Transverse colon (tissue), 4 donors: ENCODE measurements at places on chromosomes 3 and 15. TPM values are rescaled to one million over a fixed set of nuclear protein-coding genes. Genes with fewer than 3 reads are reported as not detected.

DNA sequence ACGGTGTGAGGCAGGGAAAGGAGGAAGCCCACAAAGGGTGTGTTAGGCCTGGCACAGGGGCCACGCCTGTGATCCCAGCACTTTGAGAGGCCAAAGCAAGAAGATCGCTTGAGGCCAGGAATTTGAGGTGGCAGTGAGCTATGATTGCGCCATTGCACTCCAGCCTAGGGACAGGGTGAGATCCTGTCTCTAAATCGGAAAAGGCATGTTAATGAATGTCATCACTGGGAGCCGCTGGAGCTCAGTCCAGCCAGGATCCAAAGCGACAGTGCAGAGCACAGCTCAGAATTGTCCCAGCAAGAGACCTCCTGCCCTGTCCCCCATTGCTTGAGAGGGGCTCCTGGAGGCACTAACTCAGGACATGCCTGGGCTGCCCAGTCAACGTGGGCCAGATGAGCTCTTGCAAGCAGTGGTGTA is 15.0 kb upstream of the FBLN2 start:
- no peaks in the 10 kb centered on the region for H3K4me1 ChIP-seq
- no peak overlapping the region for H3K4me3 ChIP-seq
- no peak for DNase-seq
- no peaks in the 10 kb centered on the region for H3K36me3 ChIP-seq

Gene PIGZ
- total RNA-seq, result 541 TPM

- no peaks in the 10 kb centered on the region for H3K36me3 ChIP-seq
- peaks cover 11% of the 10 kb centered on the region for H3K4me1 ChIP-seq
- no peaks in the 10 kb centered on the region for H3K27me3 ChIP-seq
- no peak overlapping the region for H3K4me3 ChIP-seq
- peak overlapping the region; percentile 84 for H3K27ac ChIP-seq
Observed at GRCh38 chr3:197590313-197590962, 34.7 kb upstream of the BDH1 start.

DNA sequence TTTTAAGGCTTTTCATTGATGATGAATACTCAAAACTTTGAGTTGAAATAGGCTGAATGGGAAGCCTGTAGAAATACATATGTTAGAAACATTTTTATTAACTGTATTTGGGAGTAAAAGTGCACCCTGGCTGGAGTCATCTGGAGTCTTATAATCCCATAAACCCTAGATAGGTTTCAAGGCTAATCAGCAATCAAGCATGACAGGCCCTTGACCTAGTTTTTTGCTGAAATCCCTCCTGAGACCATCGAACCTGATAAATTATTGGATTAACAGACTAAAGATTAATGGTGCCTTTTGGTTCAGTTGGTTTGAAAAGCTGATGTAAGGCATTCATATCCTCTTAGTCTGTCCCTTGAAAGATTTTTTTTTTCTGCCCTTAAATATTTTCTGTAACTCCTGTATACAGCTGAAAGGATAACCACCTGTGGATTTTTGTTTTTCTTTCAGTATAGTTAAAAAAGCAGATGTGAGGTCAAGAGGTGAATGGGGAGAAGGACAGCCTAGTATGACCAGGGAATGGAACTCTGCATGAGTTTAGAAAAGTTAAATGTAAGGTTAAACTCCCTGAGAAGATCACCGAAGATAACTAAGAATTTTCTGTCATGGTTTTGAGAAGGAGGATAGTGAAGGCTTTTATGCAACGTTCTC is 69.4 kb upstream of the STXBP5L start:
- DNase-seq, result no peak
- H3K27ac ChIP-seq, result no peak overlapping the region
- H3K27me3 ChIP-seq, result no peaks in the 10 kb centered on the region
- H3K4me3 ChIP-seq, result no peak overlapping the region

Gene GPR160
- total RNA-seq, result 195 TPM

- H3K4me1 ChIP-seq, result no peaks in the 10 kb centered on the region
- no peak overlapping the region for H3K4me3 ChIP-seq
- no peaks in the 10 kb centered on the region for H3K36me3 ChIP-seq
- no peak for DNase-seq
- no peaks in the 10 kb centered on the region for H3K27me3 ChIP-seq
Observed at GRCh38 chr3:155560135-155560534, 184.7 kb downstream of the PLCH1 start.

DNA sequence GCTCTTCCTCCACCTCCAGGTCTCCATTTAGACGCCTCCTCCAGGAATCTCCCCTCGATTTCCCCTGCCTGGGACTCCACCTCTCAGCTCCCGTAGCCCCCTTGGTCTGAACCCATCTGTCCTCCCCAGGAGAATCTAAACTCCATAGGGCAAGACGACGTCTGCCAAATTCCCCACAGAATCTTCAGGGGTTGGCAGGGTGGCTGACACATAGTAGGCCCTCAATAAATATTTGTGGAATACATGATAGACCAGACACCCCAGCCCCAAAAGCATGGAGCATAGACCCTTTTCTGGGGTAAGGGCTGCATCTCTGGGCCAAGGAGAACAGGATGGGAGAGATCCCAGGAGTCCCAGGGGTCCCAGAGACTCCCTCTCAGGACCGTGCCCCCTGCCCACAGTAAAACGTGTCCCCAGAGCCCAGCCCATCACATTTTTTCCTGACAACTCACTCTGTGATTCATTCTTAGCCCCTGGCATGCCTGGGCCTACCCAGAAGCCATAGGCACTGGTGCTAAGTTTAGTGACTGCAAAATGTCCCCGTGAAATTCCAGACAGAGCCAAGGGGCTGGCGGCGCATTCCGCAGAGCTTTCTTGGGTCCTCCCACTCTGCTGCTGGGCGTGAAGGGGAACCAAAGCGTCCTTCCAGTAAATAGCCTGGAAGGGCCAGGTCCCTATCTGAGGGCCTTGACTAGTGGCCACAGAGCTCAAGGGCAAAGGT is 78.0 kb upstream of the SLC6A6 start:
- H3K4me1 ChIP-seq, result no peaks in the 10 kb centered on the region
- no peak overlapping the region for H3K27ac ChIP-seq
- no peak overlapping the region for H3K4me3 ChIP-seq
- no peaks in the 10 kb centered on the region for H3K36me3 ChIP-seq
- H3K27me3 ChIP-seq, result no peaks in the 10 kb centered on the region

DNA sequence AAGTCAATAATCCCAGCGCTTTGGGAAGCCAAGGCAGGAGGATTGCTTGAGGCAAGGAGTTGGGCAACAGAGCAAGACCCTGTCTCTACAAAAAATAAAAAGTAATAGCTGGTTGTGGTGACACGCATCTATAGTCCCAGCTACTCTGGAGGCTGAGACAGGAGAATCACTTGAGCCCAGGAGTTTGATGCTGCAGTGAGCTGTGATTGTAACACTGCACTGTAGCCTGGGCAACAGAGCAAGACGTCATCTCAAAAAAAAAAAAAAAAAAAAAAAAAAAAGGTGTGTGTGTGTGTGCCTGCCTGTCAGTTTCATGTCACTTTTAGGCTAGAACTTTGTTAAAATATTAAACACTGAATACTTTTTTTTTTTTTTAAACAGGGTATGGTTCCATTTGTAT is 28.4 kb downstream of the DNAJC19 start:
- no peaks in the 10 kb centered on the region for H3K4me1 ChIP-seq
- no peaks in the 10 kb centered on the region for H3K27me3 ChIP-seq
- H3K36me3 ChIP-seq, result peaks cover 44% of the 10 kb centered on the region
- no peak overlapping the region for H3K4me3 ChIP-seq
- no peak overlapping the region for H3K27ac ChIP-seq
- DNase-seq, result no peak

Gene SPATA12
- not detected for total RNA-seq

Gene CFAP100
- total RNA-seq, result not detected

Gene KLHL40
- total RNA-seq, result not detected

Gene CKMT1A
- 213 TPM for total RNA-seq
